Uterus (tissue), 4 donors: ENCODE measurements at places on chromosomes 16 and 17. TPM values are rescaled to one million over a fixed set of nuclear protein-coding genes. Genes with fewer than 3 reads are reported as not detected.

- no peak overlapping the region for H3K27ac ChIP-seq
- no peaks in the 10 kb centered on the region for H3K36me3 ChIP-seq
- H3K27me3 ChIP-seq, result peaks cover 11% of the 10 kb centered on the region
- no peak for DNase-seq
- no peak overlapping the region for H3K4me3 ChIP-seq
These were observed 7.7 kb downstream of the CORO6 start for GRCh38 chr17:29615048-29615385.

DNA sequence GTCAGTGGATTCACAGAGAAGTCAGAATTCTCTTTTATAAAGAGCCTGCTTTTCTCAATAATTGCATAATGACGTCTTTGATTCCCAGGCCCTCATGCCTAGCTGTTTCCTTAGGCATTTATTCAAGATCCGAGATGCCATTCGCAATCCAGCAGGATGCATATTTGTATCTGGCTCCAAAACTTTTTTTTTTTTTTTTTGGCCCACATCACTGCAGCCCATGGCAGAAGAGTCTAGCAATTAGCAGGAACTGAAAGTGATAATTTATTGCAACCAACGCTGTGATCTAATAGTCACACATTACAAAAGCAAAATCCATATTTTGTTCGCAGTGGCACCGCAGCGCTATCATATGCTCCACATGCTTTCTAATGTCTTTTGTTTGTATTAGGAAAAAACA lies 503.4 kb downstream of the MAF start:
- H3K36me3 ChIP-seq, result no peaks in the 10 kb centered on the region
- no peak overlapping the region for H3K27ac ChIP-seq
- no peaks in the 10 kb centered on the region for H3K27me3 ChIP-seq
- no peak overlapping the region for H3K4me3 ChIP-seq

- no peaks in the 10 kb centered on the region for H3K27me3 ChIP-seq
- no peaks in the 10 kb centered on the region for H3K4me1 ChIP-seq
- no peak overlapping the region for H3K27ac ChIP-seq
- H3K4me3 ChIP-seq, result no peak overlapping the region
These were observed 74.7 kb downstream of the KLHDC4 start for GRCh38 chr16:87690911-87691685.

DNA sequence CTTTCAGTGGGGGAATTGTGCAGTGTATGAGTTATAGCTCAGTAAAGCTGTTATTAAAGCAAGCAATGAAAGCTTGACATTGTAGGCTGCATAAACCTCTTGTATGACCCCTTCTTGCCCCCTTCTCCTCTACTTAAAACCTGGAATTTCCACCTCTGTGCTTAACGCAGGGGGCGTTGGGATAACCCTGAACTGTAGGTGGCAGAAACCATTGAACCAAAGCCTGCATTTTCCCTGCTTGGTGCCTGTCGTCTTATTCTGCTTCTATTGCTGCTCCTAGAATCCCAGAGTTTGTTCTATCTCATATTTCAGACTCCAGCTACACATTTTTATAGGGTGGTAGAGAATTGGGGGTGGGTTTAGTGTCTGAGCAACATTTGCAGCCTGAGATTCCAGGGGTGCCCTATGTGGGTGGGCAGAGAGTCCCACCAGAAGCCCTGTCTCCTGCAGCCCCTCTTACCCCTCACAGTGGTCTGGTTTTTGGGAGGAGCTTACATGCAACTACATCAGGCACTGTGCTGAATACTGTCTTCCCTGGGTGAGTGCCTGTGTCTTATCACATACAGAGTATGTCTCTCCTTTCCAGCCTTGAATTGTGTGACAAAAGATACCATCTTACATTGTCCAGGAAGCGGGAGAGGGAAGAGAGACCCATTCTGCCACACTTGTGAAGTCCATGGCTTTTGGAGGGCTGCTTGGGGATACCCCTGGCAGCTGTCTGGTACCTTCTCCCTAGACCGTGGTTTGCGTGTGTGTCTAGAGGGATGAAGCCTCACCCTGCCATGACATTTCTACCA lies 407.7 kb upstream of the EEF2KMT start:
- no peak for DNase-seq
- no peak overlapping the region for H3K27ac ChIP-seq
- no peaks in the 10 kb centered on the region for H3K4me1 ChIP-seq
- no peaks in the 10 kb centered on the region for H3K36me3 ChIP-seq

- DNase-seq, result peak; percentile 37
- H3K27ac ChIP-seq, result no peak overlapping the region
- H3K4me3 ChIP-seq, result no peak overlapping the region
These were observed 57.9 kb upstream of the MAF start for GRCh38 chr16:79658301-79659033.

DNA sequence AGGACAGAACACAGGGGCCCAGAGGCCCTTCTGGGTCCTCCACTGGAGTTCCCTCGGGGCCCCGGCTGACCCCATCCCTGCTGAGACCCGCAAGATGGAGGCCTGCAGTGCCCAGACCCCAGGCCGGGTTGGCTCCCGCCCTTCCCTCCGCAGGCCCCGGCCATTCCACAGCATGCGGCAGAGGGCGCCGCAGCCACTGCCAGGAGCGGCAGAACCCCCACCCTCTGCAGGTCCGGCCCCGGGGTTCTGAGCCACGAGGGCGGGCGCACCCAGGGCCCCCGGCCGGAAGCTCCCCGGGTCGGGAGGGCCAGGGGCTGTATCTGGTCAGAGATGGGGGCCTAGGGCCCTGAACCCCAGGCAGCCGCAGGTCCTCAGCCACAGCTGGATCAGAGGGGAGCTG lies 2.4 kb upstream of the PERCC1 start:
- no peaks in the 10 kb centered on the region for H3K27me3 ChIP-seq
- H3K4me1 ChIP-seq, result no peaks in the 10 kb centered on the region

Gene GINS3
- 5.0 TPM for total RNA-seq
